Thymus (tissue), 14 donors: ENCODE measurements at places on chromosomes 5 and 9. TPM values are rescaled to one million over a fixed set of nuclear protein-coding genes. Genes with fewer than 3 reads are reported as not detected.

LSM11 gene
- polyA plus RNA-seq: 1.8 TPM

LCN15 gene
- 0.43 TPM for polyA plus RNA-seq

IFNA2 gene
- polyA plus RNA-seq: not detected

LRRC70 gene
- polyA plus RNA-seq: 10.1 TPM

CA9 gene
- polyA plus RNA-seq: 0.50 TPM

GFI1B gene
- 0.34 TPM for polyA plus RNA-seq

PPP3R2 gene
- polyA plus RNA-seq: 0.02 TPM

COL5A1 gene
- polyA plus RNA-seq: 3.2 TPM

RXRA gene
- 20.4 TPM for polyA plus RNA-seq

C9orf50 gene
- polyA plus RNA-seq: 0.23 TPM

IFNE gene
- 0.41 TPM for polyA plus RNA-seq

GRCh38 chr9:8727191-8727590 lies 927.6 kb upstream of the DMAC1 start:
- DNase-seq: no peak

DNA sequence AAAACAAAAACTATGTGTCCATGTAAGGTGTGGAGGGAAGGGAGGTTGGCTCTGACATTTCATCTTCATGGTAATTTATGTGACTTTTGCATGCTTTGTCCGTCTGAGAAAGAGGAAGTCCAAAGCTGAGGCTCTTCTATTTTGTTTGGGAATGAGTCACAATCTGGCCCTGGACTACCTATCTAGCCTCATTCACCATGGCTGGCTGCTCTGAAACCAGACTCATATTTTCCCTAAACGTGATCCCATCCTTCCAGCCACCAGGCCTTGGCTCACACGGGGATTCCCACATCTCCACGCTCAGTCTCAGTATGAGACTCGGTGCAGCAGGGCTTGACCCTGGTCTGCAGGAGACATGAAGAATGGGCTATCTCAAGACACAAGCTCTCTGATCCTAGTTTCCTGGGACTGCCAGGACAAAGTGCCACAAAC lies 672.8 kb downstream of the ACTL7B start:
- no peak for DNase-seq

DNA sequence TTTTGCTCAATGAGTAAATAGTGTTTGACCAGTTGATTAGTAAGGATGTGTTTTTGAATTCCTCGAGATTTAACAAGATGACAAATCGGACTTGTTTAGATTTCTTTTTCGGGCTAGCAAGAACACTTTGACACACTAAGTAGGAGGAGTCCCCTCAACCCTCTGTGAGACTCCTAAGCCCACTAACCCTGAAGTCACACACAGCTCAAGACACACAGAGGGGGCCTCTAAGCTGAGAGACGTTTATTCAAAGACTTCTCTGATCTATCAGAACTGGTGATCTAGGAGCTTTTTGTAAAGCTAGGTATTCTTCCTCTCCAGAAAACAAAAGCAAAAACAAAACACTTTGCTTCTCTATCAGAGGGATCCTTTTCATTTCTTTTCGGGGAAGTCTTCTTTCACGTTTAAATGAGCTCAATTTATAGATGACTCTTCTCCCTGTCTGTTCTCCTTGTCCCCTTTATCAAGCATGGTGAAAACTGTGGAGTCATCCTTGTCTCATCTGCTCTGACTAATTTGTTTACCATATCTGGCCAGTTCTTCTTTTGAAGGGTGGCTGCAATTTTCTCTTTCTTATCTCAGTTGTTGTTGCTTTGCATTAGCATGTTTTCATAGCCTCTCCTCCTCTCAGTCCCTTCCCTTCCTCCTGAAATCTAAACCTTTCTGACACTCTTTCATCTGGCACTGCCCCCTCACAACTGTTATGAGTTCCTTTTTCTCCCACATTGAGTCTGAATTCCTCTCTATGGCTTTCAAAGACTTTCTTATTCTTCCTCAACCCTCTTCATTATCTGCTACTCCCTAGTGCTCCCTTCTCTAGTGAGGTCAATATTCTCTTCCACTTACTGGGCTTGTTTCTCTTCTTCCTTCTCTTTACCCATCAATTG lies 68.5 kb upstream of the RAI14 start:
- DNase-seq: no peak

DNA sequence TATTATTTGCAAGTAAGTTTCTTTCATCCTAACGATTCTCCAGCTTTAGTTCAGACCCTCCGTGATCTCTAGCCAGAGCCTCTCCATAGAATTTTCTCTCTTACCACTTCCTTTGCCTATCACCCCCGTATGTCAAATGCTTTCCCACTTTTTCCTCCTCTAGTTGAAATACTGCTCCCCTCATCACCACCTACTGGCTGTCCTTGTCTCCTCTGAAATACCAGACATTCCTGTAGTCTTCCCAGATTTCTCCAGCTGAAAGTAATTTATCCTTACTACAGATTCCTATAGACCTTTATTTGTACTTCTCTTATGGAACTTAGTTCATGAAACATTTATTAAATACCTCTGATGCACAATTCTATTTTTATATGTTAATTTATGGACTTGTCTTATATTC lies 36.0 kb upstream of the GLIPR2 start:
- no peak for DNase-seq

GRCh38 chr9:112554516-112554915 lies 67.9 kb downstream of the KIAA1958 start:
- no peak for DNase-seq

- no peak for DNase-seq
Observed at GRCh38 chr9:98207606-98208005, 15.2 kb upstream of the CORO2A start.

DNA sequence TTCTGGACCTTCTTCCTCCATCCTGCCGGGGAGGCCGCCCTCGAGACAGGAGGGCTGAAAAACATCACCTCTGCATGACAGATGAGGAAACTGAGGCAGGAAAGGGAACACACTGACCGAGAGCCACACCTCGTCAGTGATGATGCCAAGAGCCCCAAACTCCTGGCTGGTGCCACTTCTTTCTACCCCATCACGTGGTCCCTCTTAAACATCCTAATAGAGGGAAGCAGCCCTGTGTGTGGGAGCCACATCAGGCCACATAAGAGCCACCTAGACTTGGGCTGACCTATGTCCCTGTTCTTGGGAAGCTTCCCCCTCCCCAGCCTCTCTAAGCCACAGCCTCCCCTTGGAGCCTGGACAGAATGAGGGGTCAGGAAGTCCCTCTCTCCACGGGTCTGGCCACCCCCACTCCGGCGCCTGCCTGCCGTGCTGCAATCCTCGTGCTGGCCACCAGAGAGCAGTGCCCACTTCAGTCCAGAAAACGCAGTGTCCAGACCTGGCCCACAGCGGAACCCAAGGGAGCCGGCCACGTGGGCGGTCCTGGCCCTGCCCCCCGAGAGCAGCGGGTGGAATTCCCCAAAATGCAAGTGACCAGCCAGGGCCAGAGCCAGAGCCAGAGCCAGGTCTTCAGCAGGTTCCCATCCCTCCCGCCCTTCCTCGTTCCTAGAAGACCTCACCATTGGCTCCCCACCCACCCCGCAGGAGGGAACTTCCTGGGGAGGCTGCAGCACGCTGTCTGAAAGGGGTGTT lies 54.7 kb upstream of the SARDH start:
- DNase-seq: no peak

DNA sequence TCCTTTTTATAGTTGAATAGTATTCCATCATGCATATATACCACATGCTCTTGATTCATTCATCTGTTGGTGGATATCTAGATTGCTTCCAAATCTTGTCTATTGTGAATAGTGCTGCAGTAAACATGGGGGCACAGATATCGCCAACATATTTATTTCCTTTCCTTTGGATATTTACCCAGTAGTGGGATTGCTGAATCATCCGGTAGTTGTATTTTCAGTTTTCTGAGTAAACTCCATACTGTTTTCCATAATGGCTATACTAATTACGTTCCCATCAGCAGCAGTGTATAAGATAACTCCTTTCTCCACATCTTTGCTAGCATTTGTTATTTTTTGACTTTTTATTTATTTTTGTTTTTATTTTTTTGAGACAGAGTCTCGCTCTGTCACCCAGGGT lies 3.3 kb downstream of the SNX2 start:
- no peak for DNase-seq

DNA sequence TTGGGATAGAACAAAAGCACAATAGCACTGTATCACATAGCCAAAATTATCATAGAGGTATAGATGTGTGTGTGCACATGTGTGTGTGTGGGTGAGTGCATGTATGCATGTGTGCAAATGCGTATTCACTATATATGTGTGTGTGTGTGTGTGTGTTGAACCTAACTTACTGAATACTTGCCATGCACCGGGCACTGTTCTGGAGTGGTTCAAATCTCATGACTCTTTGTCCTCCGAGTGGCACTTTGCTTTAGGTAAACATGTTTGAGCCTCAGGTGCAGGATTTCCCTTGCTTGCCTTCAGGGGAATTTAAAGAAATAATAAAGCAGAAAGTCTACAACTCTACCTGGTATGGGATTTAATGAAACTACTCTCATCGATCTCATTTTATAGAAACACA lies 183.5 kb upstream of the GDNF start:
- DNase-seq: no peak

DNA sequence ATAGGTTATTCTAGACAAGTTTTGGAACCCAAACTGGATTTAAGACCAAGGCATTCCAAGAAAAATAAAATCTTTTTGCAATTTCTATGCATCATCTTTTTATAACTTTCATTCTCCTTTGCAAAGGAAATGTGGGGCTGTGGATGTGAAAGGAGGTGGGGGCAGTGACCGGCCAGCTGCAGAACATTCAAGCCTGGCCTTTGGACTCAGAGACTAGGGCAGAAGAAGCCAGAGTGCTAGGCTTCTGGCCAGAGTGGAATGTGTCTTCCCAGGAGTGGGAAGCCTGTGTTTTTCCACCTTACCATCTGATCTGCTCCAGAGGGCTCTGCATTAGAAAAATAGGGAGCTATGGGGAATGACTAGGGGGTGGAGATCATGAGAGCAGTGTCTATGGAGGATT lies 148.5 kb downstream of the C9orf152 start:
- DNase-seq: no peak

- DNase-seq: no peak
Observed at GRCh38 chr9:85108746-85109145, 439.2 kb downstream of the NTRK2 start.

DNA sequence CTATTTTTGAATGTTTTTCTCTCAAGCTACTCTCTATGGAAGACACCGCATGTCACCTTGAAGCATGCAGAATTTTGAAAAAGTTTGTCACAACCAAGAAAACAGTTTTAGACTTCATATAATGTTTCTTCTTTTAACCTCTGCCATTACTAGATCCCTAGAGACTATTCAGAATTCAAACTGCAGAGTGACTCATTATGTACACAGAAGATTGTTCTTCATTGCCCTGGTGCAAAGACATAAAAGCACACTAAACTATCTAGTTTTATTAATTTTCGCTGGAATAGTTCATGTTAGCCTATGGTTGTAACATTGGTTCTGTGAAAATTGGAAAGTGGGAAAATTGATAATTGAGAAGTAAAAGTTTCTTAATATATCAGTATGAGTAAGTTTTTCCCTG lies 18.4 kb downstream of the F2RL2 start:
- no peak for DNase-seq

DNA sequence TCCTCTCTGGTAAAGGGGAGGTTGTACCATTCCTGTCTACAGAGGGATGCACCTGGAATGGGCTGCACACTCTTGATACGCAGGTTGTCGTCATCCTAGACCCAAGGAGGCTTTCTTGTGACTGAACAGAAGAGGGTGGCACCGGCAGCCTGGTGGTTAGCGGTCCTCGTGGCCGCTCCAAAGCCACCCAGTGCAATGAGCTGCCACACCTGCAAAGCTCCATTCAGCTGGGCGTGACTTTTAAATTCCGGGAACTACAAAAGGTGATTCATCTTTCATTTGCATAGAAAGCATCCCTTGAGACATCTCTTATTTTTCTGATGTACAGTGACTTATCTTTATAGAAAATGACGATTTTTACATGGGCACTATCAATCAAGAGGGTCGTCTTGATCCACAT lies 286.1 kb upstream of the IRX1 start:
- DNase-seq: no peak

DNA sequence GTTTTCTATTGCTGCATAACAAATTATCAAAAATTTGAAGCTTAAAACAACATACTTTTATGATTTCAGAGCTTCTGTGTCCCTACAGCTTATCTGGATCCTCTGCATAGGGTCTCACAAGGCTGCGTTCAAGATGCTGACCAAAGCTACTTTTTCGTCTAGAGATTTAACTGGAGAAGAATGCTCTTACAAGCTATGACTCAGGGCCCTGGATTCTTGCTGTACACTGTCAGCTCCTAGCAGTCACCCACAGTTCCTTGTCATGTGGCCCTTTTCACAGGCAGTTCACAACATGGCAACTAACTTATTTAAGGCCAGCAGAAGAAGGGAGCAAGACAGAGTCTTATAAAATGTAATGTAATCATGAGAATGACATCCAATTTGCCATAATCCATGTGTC lies 70.8 kb upstream of the FAM174A start:
- no peak for DNase-seq

GRCh38 chr9:131227112-131227958 lies 49.0 kb downstream of the FAM78A start:
- DNase-seq: no peak

- no peak for DNase-seq
Observed at GRCh38 chr5:96997265-96997859, 61.5 kb downstream of the LNPEP start.

DNA sequence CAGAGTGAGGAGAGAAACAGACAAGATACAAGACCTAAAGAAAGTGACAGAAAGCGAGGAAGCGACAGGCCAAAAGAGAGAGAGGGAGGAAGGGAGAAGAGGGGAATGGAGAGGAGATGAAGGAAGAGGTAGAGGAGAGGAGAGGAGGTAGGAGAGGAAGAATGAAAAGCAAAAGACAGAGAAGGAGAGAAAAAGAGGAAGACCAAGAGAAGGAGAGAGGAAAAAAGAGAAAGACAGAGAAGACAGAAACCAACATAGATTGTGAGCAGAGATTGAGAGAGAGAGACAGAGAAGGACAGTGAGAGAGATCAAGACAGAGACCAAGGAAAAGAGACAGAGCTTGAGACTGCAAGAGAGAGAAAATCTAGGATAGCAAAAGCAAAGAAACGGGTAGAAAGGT lies 58.6 kb upstream of the FNIP1 start:
- no peak for DNase-seq

DNA sequence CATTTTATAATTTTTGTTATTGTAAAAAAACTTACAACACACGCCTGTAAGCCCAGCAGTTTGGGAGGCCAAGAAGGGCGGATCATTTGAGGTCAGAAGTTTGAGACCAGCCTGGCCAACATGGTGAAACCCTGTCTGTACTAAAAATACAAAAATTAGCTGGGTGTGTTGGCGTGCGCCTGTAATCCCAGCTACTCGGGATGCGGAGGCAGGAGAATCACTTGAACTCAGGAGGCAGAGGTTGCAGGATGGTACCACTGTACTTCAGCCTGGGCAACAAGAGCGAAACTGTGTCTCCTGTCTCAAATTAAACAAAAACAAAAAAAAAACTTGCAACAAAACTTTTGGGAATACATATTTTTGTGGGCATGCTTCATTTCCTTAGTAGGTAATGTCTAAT lies 164.6 kb downstream of the CACNA1B start:
- DNase-seq: no peak

GRCh38 chr5:36301858-36302603 lies at the start of gene RANBP3L:
TSS of gene RANBP3L (minus strand) at chr5:36301902. CDS start at chr5:36301416, 486 bp downstream.
- peak; percentile 8 for DNase-seq
